AG04449 (cell line): ENCODE measurements at places on chromosomes 2 and 18.

DNA sequence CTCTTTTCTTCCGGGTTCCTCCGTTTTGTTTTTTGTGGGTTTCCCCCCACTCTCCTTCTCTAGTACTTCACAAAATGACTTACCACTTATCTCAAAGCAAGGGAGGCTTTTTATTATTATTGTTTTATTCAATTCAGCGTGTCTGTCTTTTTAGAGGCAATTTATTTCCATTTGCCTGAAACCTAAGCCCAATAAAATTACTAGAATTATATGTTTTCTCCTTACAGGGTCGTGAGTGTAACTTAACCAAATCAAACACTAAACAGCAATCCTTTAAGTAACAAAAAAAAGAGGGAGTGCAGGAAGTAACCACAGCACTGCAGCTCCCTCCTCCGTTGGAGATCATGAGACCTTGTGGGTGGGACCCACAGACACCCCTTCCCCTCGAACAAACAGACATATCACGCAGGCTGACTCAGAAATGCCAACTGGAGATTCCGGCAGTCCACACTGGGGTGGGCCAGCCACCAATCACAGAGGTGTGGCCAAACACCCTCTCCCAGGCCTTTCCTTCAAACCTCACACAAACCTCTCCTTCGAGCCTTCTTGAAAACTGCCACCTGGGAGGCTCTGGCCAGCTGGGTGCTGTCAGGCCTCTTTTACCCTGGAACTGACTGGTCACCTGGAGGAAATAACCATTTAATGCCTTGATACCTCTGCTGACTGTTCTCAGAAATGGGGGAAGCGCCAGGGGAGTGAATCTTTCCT lies 207.1 kb upstream of the SMAD2 start:
- DNase-seq, result no peak

GRCh38 chr2:230976671-230977171 lies 19.2 kb upstream of the SPATA3 start:
- no peak for DNase-seq

DNA sequence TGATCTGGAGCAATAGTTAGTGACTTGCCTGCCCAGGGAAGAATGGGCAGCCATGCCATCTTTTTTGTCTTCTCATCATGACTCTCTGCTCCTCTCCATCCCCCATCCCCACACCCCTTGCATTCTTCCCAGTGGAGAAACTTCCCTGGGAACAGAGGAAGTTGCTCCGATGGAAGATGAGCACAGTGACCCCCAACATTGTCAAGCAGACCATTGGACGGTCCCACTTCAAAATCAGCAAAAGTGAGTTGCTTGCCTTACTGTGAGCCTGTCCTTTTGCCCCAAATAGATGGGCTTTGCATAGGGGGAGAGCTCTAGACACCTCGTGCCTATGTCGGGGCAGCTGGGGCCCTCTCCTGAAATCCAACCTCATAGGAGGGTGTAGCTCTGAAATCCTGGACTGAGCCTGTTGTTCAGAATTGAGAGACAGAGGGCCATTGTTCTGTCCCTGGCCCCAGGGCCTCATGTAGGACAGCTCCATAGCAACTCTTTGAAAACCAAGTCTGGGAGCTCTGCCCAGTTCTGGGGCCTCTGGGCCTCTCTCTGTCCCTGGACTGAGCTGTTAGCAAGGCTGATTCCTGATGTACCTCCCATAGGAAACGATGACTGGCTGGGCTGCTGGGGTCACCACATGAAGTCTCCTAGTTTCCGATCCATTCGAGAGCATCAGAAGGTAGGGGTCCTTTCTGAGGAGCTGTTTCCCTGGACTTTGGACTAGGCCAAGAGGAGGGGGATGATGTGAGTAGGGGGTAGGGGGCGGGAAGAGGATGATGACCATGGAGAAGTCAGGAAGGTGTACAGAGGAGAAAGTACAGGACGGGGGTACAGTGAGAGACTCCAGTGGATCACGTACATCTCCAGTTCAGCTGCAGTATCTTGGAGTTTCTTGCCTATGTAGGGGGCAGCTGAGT lies 35.2 kb downstream of the TTLL4 start:
- DNase-seq, result no peak

- no peak for DNase-seq
Measured at GRCh38 chr18:45417392-45417791, 197.9 kb upstream of the SLC14A2 start.

DNA sequence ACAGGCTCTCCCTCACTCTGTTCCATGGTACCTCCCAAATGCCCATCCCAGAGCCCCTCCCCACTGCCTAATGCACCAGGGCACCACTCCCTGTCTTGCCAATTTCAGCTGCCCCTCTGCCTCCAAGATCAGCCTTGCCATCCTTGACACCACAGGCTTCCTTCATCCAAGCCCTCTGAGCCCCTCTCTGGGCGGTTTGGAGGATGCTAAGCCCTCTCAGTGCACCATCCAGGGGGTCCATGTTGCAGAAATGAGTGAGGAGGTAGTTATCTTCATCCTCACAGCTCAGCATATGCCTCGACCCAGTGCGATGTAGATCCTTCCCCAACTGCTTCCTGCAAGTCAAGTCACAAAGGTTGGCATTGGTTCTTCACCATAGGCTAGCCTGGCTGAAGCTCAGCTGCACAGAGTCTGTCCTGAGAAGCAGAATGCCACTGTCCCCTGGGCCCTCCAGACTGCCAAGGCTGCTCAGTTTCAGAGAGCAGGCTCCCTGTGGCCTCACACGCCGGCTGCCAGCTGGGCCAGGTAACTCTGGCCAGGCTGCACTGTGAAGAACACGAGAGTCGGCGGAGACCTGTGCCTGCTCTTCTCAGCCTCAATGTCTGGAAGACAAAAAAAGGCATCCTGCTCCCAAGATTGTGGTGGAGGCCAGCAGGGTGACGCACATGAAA lies 9.9 kb upstream of the MAP3K2 start:
- DNase-seq, result no peak

DNA sequence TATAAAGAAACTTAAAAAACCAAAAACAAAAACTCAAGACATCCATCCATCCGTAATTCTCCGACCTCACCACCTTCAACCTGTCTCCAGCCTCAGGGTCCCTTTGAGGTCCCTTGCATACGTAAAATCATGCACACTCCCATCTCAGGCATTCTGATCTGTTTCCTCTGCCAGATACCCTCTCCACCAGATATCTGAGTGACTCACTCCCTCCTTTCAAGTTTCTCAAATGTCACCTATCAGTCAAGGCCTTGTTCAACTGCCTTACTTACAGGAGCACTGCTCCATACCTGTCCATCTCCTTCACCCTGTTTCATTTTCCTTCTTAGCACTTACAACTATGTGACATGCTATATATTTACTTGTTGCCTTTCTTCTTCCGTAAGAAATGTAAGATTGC lies 369.3 kb downstream of the NBAS start:
- no peak for DNase-seq

DNA sequence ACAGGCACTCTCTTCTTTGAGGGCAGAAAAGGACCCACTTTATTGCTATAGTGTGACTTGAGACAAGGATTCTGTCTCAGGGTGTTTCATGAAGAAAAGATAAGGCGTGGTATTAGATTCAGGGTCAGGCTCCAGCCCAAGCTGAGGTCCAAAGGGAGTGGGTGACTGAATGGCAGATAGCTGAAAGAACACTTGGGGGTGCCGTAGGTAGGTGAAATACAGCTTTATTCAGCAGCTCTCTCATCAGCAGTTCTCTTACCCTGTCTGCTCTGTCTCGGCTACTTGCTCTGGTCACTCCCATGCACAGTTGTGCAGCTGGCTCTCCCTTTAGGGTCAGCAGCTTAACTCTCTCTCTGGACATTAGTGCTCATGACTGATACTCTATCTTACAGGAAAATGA lies 379.9 kb downstream of the LPIN1 start:
- DNase-seq, result no peak

GRCh38 chr2:157894694-157895435 lies 18.7 kb upstream of the ACVR1 start:
- DNase-seq, result no peak

- no peak for DNase-seq
Measured at GRCh38 chr2:173708806-173709205, 256.4 kb downstream of the SP3 start.

GRCh38 chr2:79389481-79389880 lies 123.4 kb upstream of the CTNNA2 start:
- no peak for DNase-seq

DNA sequence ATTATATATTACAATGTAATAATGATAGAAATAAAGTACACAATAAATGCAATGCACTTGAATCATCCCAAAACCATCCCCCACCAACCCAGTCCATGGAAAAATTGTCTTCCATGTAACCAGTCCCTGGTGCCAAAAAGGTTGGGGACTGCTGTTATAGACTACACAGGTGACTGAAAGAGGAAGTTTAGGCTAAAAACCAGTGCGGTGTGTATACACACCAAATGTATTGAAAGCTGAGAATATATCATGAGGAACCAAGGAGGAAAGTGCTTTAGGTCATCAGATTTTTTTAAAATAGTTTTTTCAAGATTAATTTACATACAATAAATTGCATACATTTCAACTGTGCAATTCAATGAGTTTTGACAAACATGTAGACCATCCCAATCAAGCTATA lies 20.5 kb upstream of the C1D start:
- no peak for DNase-seq

- no peak for DNase-seq
Measured at GRCh38 chr2:237234268-237234667, 148.6 kb downstream of the COPS8 start.

DNA sequence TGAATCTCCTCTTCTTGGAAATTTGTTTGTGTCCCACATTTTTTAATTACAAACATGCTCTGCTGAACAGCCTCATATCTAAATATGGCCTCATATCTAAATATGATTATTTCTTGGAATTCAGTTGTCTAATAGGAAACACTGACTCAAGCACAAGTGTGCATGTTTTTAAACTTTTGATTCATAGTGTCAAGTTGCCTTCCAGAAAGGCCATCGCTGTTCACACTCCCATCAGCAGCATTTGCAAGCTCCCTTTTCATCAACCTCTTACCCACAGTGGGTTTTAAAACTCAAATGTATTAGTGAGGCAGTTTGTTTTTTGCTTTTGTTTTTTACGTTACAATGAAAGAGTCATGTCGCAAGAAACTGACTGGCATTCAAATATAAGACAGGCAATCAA lies 65.2 kb upstream of the SMAD2 start:
- no peak for DNase-seq

DNA sequence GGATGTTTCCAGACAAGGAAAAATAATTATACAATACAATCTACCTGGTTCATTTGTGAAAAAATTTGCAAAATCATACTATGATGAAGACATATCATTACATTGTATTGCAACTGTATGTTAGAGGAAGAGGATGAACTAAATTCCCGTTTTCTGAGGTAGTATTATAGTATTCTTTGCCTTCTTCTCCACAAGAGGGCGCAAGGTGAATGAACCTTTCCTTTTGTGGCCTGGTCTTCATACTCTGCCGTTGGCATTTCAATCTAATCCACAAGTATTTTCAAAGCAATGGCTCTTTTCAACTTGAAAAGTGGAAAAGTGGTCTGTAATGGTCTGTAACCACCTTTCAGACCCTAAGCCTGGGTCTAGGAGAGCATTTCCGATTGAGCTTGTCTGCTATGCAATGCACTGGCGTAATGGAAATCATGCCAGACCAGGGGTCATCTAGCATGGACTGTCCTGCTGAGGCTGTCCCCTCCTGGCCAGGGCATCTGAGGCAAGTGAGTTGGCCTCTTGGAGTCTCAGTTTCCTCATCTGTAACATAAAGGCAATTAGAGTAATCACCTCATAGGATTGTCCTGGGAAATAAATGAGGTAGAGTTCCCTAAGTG lies 30.8 kb upstream of the ZNF396 start:
- DNase-seq, result no peak

DNA sequence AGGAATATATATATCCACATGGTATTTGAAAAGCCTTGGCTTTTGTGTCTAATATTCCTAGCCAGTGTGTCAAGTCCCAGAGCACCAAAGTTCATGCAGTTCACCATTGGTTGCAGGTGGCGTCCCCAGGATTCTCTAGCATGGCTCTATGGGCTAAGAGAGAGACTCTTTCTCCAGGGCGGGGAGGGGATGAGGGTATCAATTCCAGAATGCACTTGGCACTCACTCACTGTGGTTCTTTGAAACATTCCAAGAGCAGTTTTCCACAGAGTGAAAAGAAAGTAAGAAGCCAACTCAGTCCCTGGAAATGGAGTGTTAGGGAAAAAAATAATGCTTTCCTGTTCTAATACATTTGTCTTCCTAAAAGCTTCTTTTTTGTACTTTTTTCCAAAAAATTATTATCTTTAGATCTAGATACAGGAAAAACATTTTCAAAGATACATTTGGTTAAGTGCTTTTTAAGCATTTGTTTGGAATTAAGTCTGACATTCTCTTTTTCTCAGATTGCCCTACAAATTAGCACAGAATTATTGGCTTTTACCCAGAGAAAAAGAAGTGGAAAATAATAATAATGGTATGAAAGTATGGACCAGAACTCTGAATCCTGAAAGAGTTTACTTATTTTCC lies 239.9 kb downstream of the PAX3 start:
- no peak for DNase-seq

- DNase-seq, result no peak
Measured at GRCh38 chr2:239723486-239724193, 301.5 kb downstream of the NDUFA10 start.

GRCh38 chr2:231399853-231400680 lies 4.6 kb downstream of the B3GNT7 start:
- no peak for DNase-seq

GRCh38 chr18:13131283-13131682 lies 87.3 kb upstream of the LDLRAD4 start:
- no peak for DNase-seq

GRCh38 chr2:218168635-218169462 lies 2.1 kb upstream of the CXCR1 start:
- DNase-seq, result no peak

DNA sequence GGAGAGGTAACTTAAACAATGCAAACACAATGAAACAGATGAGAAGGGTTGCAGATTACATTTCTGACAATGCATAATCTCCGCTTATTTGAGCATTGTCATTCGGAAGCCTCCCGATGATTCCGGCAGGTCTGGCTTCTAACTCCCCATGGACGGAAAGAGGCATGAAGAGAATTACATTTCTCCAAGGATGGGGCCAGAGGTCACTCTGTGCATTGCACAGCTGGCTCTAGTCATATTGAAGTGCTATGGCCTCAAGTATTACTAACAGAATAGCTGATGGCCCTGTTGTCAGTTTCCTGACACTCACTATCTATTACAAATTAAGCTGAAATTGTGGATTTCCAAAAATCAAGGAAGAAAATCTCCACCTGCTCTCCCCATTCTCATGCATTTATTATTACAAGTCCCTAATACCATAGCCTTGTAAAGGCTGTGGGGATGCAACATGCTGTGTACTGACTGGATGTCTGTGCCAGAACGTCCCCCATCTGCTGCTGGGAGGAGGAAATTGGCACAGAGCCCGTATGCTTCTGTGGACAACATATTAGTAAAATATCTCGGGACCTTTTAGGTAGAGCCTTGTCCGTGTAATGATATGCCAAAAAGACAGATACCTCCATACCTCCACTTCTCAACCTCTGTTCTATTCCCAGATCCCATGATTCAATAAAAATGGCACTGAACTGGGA lies 168.1 kb downstream of the SETBP1 start:
- DNase-seq, result no peak

GRCh38 chr2:11281186-11281585 lies 63.2 kb downstream of the ROCK2 start:
- no peak for DNase-seq

GRCh38 chr18:3081584-3081991 lies 68.6 kb upstream of the LPIN2 start:
- no peak for DNase-seq
